ENCODE measurements at places on chromosomes 2 and 18.

DNA sequence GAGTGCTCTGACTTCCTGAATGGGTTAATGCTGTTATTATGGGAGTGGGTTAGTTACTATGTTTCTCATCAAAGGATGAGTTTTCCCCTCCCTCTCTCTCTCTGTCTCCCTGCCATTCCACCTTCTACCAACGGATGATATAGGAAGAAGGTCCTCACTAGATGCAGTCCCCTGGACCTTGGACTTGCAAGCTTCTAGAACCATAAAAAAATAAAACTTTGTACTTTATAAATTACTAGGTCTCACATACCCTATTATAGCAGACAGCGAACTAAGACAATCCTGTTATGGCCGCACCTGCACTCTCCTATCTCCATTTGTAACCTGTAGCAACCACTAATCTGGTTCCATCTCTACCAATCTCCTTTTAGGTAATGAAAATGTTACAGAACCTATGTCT, 564.9 kb downstream of the CNTNAP5 start:
- no peak for DNase-seq

GRCh38 chr2:150043172-150043500, 444.3 kb downstream of the RND3 start:
- DNase-seq = no peak

DNA sequence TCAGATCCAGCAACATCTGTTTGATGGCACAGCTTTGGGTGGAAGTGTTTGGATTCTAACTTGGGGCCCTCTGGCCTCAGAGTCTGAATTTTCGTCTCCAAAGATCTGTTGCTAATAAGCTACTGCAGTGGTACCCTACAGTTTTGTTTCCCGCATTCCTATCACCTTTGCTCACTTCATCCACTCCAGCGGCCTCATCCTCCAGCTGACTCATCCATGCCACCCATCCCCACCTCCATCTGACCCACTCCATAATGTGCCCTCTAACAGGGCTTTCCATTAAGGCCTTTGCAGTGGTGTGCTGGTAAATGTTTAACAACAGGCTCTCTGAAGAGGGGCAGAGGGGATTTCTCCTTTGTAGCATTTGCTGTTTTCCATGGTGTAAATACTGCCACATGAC, 225.5 kb downstream of the TGIF1 start:
- no peak for DNase-seq

DNA sequence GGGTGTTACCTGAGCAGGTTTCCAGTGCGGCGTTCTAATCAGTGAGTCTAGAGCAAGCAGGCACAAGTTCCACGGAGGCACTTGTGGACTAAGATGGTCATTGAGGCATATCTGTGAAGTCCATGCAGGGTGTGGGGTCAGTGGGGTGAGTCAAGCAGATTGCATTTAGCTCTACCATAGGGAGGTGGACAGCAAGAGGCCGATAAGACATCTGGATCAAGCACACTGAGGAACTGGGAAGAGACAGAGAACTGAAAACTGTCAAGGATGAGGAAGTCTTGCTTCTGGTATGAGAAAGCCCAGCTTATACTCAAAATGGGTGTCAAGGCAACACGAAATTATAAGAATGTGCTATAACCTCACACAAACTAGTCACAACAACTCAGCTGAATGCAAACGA, 61.2 kb upstream of the SLC39A10 start:
- no peak for DNase-seq

GRCh38 chr2:30713698-30714097, 93.5 kb downstream of the CAPN13 start:
- no peak for DNase-seq
